Ascending aorta (tissue), 2 donors: ENCODE measurements at places on chromosomes 7 and 10. TPM values are rescaled to one million over a fixed set of nuclear protein-coding genes. Genes with fewer than 3 reads are reported as not detected.
A peak's percentile ranks its signal among the peaks of the same experiment; 100 is the strongest.

DNA sequence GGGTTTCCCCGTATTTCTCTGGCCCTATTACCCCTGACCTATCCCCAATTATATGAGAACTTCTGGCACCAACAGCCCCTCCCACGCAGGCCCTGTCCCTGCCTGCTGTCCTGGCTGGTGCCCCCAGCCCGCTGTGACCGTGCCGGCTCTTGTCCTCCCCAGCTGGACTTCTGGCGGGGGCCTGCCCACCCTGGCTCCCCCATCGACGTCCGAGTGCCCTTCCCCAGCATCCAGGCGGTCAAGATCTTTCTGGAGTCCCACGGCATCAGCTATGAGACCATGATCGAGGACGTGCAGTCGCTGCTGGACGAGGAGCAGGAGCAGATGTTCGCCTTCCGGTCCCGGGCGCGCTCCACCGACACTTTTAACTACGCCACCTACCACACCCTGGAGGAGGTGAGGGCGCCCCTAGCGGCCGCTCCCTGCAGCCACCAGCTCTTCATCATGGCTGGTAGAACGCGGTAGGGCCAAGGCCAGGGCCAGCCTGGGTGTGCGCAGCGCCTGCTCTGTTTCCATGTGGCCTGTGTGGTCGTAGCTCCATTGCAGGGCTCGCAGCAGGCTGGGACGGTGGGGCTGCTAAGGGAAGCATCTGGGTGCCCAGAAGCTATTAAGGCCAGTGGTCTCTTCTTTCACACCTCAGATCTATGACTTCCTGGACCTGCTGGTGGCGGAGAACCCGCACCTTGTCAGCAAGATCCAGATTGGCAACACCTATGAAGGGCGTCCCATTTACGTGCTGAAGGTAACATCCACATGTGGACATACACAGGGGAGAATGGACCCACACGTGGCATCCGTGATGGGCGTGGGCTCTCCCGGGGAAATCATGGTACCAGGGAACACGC is 1.4 kb downstream of the CPA1 start:
- peaks cover 15% of the 10 kb centered on the region for H3K4me1 ChIP-seq
- no peak overlapping the region for H3K4me3 ChIP-seq
- no peaks in the 10 kb centered on the region for H3K27me3 ChIP-seq
- no peak overlapping the region for H3K27ac ChIP-seq
- H3K36me3 ChIP-seq = no peaks in the 10 kb centered on the region

DNA sequence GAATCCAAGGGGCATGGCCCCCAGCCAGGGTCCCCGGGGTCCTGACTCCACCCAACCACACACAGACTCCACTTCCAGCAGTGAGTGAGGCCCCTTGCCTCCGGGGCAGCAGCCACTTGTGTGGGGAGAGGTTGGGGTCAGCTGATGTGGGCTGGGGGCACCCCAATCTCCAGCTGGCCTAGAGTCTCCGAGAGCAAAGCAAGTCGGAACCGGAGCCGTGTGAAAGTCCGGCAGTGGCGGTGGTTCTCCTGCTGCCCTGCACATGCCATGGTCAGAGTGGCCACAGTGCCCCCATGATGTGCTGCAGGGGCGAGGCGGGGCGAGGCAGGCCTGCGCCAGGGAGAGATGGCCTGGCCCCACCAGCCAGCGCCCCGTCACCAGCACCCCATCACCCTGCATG is 74.6 kb downstream of the PDGFA start:
- H3K27ac ChIP-seq = no peak overlapping the region
- no peak for DNase-seq
- no peaks in the 10 kb centered on the region for H3K27me3 ChIP-seq
- H3K4me1 ChIP-seq = no peaks in the 10 kb centered on the region
- no peaks in the 10 kb centered on the region for H3K36me3 ChIP-seq

- no peak overlapping the region for H3K4me3 ChIP-seq
- no peaks in the 10 kb centered on the region for H3K27me3 ChIP-seq
- peaks cover 5% of the 10 kb centered on the region for H3K4me1 ChIP-seq
These were observed 26.5 kb downstream of the MRC1 start for GRCh38 chr10:17835688-17836087.

DNA sequence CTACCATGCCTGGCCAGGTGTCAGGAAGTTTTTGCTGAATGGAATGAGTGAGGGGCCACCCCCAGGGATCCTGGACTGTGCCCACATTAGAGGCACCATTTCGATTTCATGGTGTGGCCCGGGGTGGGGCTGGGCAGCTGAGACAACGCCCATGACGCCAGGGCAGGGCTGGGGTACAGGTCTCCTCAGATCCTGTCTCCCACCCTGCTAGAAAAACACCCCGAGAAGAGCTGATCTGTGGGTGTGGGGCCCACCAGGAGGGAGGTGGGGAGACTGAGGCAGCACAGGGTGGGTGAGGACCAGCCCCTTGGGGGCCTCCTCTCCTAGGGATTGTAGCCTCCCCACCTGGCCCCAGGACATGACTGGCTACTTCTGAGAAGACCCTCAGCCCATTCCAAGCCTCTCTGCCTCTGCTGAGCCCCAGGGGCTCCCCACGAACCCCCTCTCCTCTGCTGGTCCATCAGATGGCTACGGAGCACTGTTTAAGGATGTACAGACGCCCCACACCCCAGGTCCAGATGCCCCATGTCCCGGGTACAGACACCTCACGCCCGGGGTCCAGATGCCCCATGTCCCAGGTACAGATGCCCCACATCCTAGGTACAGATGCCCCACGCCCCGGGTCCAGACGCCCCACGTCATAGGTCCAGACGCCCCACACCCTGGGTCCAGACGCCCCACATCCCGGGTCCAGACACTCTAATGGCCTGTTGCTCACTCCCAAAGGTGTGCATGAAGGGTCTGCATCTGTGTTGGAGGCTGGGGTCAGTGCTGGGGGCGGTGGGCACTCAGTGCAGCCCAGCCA is 99.4 kb downstream of the MICALL2 start:
- H3K4me1 ChIP-seq = no peaks in the 10 kb centered on the region
- H3K27me3 ChIP-seq = no peaks in the 10 kb centered on the region
- H3K4me3 ChIP-seq = no peak overlapping the region
- DNase-seq = no peak

- no peak overlapping the region for H3K27ac ChIP-seq
- no peak for DNase-seq
- no peaks in the 10 kb centered on the region for H3K27me3 ChIP-seq
- no peak overlapping the region for H3K4me3 ChIP-seq
- H3K36me3 ChIP-seq = no peaks in the 10 kb centered on the region
These were observed 95.7 kb downstream of the TCERG1L start for GRCh38 chr10:131215776-131216175.

DNA sequence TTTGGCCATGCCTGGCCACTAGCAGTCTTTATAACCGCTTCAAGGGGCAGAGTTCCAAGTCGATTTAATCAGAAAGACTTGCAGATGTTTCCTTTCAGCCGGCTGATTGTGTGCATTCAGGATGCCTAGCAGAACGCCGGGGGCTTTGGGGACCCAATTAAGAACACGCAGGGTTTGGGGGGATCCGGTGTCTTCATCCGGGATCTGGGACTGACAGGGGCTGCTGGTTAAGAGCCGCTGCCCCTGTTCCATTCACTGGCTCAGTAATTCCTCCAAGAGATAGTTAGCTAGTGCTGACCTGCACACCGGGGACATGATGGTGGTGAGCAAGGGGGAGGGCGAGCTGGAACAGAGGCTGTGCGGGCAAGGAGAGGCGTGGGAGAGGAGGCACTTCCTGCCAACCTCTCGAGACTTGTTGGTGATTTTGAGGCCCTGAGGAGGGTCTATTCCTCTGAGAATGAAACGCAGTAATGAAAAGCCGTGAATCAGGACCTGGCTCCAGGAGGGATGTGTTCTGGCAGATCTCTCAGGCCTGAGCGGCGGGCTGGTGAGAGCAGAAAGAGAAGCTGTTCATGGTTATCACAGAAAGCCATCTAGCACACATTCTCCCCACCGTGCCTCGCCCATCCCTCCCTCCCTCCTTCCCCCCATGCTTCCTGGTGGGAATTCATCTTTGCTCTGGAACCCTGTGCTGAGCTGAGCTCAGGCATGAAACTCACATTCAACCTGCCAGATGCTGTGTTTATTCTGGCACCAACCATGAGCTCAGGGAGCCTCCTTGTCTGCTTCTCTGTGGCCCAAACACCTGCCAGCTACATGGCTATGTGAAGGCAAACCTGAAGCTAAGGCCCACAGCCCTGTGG is 152.0 kb downstream of the CCDC3 start:
- H3K36me3 ChIP-seq = no peaks in the 10 kb centered on the region
- peak overlapping the region; percentile 11 for H3K27ac ChIP-seq

FXYD4 gene
- not detected for total RNA-seq
